ENCODE measurements at places on chromosomes 1 and 21.

GRCh38 chr21:42538479-42539275 lies 25.0 kb downstream of the SLC37A1 start:
- no peak for DNase-seq

DNA sequence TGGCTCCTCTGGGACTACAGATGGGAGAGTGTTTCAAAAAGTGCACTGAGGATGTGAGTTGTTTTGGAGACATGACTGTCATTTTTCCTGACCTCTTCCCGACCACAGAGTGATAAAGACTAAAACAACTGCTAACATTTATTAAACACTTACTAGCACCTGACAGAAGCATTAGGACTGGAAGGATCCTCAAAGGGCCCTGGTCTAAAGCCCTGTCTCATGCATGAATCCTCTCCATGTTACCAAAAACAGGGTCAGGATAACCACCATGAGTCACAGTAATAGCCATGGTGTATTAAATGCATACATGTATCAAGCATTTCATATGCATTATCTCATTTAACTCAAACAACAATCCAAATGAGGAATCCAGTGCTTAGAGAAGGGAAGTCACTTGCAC lies 11.5 kb downstream of the CYB5RL start:
- no peak for DNase-seq

- DNase-seq: peak; percentile 4
Measured at GRCh38 chr1:160834945-160835565, 27.6 kb downstream of the CD244 start.

DNA sequence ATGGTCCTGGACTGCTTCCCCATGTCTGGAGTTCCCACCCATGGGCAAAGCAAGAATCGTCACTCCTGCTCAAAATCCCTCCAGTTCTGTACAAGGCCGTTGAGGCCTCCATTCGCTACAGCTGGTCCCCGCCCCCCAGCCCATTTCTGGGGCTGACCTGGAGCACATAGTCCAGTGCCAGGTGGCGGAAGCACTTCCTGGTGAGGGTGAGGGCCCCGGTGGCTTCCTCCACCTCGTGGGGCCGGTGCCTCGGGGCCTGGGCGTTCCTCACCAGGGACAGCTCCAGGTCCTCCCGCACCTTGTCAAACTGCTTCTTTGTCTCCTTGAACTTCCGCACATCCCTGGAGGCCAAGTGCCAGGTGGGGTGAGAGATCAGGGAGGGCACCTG lies 7.4 kb downstream of the ACAP3 start:
- no peak for DNase-seq

DNA sequence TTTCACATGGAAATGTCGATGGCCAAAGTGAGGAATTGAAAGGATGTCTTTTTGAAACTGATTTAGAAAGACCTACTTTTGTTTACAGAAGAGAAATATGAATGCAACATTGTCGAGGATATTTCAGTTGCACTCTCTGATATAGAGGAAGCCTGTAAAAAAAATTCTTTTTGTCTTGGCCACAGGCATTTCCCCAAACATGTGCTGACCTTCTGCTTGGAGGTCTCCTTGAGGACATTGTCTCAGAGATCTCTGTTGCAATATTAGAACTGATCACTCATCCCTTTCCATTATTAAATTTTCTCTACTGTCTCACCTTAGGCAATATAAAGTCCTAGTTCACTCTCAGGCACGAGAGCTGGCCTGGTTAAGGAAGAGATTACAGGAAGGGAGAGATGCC lies 16.0 kb downstream of the S100A11 start:
- DNase-seq: no peak

DNA sequence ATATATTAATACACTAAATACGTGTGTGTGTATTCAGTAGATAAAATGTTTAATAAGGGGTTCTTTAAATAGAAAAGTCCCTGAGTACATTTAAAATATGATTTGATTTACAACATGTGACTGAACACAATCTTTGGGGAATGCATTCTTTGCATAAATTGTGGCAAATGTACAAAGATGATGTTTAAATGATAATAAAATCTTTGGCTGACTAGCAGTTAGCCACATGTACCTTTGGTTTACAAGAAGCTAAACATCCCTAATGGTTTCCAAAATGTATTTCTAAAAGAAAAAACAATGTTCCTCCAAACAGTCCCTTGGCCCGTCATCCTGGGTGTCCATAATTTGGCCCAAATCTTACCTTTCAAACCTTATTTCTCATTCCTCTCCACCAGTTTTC lies 106.4 kb upstream of the MARK1 start:
- no peak for DNase-seq

DNA sequence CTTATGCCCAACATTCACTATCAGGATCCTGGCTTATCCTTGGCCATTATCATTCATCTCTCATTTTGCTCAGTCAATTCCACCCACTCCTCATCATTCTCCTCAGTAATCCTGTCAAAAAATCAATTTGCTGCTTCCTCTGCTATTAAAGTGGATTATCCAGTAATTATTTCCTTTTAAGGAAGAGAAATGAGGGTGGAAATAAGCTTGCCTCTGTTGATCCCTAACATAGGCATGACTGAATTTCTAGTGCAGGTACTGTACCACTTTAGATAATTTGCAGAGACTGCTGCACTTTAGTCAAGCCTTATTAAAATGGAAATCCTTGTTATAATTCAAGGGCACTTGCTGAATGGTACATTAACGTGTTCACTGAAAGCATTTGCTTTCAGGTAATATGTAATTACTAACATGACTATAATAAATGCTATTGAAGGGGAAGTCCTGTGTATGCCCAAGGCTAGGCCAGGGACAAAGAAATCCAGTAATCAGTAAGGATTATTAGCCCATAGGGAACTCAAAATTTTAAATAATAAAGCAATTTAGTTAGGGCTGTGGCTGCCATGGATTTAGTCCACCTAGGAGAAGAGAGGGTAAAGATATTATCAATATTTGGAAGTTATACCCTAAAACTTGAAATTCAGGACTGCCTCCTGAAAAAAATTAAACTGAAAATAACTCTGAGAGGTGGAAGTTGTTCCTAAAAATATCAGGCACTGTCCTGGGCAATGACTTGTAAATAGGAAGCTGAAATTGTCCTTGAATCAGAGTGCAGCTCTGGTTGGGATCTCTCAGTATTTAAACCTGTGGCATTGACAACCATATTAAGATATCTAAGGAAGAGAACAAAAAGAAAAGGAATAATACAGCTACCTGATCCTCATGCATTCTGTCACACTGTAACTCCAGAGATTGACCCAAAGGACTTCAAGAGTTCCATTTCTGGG lies 43.4 kb downstream of the RGS2 start:
- DNase-seq: no peak

DNA sequence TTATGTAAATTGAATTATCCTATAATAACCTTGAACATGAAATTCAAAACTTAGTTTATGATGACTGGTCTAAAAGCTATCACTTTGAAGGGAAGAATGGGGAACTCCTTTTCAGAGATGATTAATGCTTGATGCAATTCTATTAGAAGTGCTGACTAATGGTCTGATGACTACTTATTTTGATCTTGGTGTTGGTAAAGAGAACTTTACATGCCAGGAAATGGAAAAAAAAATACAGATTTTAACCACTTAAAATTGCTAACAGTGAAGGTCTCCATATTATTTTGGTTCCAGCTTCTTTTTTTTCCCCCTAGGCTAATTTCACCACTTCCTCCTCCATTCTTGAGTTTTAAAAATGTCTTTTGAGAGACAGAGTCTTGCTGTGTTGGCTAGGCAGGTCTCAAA lies 22.9 kb downstream of the S1PR1 start:
- DNase-seq: no peak

- DNase-seq: peak; percentile 25
Measured at GRCh38 chr1:210232511-210233215, at the start of gene SERTAD4. Gene SERTAD4, plus strand, starts transcription at chr1:210232796. Its CDS starts 5,165 bp downstream, at chr1:210237961.

DNA sequence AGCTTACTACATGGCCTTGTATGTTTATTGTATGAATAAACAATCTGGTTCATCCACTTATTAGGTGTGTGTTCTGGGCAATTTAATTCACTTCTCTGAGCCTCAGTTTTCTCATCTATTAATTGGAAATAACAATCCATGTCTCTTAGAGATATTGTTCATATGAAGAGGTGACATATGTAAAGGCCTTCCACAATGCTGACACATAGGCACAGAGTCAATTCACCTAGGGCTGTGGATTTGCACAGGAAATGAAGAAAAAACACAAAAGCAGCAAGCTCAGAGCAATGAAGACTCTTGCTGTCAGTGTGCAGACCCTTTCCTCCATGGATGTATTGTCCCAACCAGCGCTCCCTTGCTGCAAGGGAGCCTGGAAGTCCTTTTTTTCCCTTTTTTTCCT lies 195.2 kb upstream of the CAMK1G start:
- DNase-seq: no peak

DNA sequence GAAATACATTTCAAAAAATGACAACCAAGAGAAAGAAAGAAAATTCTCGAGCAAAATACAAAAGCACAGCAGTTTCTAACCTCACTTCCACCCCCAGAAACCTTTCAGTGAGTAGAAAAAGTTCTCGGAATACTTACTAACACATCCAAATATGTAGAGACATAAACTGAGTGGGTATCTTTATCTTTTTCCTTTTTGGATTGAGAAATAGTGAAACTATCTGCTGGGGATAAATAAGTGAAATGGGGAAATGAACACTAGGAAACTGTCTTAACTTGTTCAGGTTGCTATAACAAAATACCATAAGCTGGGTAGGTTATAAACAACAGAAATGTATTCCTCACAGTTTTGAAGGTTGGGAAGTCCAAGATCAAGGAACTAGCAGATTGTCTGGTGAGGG lies 72.0 kb downstream of the VCAM1 start:
- DNase-seq: no peak

DNA sequence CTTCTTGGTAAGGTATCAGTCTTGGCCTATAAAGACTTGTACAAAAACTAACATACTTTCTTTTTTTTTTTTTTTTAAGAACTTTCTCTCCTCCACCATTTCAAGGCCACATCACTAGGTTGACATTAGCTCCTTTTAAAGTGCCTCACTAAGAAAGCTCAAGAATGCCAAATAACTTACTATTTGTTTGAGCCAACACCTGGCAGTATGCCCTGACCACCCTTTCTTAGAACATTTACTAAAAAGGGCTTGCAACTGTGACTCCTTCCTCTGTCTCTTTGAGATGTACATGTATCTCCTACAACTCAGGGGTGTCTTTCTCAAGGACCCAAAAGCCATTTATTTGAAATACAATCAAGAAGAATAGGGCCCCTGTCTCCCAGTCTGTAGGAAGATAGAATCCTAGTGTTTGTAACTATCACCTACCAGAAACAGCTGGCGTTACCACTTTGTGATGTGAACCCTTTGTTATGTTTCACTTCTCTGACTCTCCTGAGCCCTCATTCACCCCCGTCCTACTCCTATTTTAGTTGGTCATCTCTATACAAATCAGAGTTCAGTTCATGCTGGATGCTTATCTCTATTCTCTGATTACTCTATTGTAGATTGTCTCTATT lies 12.2 kb upstream of the SAMD13 start:
- DNase-seq: no peak

- no peak for DNase-seq
Measured at GRCh38 chr1:121515235-121515634, 330.5 kb downstream of the SRGAP2C start.

GRCh38 chr1:160520582-160520981 lies 2.5 kb downstream of the SLAMF6 start:
- no peak for DNase-seq

DNA sequence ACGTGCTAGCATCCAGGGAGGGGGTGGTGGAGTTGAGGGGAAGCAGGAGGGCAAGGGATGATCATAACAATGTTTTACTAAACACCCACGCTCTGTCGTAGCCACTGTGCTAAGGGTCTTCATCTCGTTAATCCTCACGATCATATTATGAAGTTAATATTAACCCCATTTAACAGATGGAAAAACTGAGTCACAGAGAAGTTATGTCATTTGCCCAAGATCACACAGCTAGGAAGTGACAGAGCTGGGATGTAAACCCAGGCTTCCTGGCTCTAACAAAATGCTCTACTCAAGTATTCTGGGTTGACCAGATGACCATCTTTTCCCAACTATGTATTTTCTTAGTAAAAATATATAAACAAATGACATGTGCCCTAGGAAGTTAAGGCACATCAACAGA lies 88.7 kb downstream of the TAS1R2 start:
- no peak for DNase-seq

- DNase-seq: no peak
Measured at GRCh38 chr1:98104289-98104688, 183.5 kb upstream of the DPYD start.

GRCh38 chr1:191675856-191676783 lies 482.1 kb upstream of the RGS18 start:
- no peak for DNase-seq

DNA sequence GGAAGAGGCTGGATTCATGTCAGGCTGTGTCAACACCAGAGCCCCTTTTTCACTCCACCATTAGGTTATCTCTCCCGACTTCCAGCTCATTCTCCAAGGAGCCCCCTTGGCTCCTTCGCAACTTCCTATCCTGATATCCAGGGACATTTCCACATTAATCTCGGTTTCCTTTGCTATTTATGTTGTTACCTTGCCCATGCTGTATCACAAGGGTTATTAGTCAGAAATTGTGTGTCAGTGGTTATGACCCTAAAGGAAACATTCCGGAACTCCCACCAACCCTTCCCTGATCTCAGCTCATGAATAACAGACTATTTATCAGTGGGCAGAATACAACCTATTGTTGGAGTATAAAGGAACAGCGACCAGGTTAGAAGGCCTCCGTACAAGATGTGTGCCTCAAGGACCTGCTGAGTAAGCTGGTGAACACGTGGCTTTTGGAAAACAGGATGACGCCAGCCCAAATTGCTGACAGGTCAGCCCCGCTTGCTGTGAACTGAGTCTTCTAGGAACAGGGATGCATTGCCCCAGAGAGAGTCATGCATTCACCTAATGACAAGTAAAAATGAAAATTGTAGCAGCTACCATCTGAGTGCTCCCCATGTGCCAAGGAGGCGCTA lies 121.5 kb downstream of the PLPP3 start:
- DNase-seq: no peak

GRCh38 chr21:41612674-41613532 lies 104.9 kb upstream of the TMPRSS2 start:
- DNase-seq: peak; percentile 73

DNA sequence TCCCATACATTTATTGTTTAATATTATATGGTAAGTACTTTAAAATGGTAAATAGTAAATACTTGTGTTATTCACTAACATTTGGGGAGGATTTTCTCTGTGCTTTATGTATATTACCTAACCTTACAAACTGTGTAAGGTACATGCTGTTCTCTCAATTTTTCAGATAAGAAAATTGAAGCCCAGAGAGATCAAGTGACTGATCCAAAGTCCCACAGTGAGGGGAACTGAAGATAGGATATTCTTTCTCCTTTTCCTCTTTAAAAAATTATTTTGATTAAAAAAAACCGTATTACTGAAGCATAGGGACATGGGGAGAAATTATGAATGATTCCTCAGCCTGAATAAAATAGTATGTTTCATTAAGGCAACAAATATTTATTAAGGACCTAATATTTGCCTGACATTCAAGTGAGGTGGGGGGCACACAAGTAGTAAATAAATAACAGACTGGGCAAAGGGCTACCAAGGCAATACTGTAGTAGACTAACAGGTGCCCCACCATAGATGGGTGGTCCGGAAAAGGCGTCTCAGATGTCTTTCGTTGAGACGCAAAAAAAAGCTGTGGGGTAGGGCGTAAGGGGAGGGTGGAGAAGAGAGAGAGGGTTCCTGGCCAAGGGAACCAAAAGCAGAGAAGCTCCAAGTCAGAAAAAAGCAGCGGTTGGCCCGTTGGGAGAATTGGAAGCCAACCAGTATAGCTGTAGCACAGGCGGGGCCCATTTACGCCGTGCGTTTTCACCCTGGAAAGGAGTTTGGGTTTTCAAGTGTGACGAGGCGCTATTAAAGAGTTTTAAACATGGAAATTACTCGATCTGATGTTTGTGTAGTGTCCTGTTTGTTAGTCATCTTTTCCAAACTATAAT lies 944 bp upstream of the AGO3 start:
- no peak for DNase-seq

Data from hippocampal formation (tissue), 2 donors.